Liver (tissue), 10 donors: ENCODE measurements at places on chromosomes 3 and 15.

DNA sequence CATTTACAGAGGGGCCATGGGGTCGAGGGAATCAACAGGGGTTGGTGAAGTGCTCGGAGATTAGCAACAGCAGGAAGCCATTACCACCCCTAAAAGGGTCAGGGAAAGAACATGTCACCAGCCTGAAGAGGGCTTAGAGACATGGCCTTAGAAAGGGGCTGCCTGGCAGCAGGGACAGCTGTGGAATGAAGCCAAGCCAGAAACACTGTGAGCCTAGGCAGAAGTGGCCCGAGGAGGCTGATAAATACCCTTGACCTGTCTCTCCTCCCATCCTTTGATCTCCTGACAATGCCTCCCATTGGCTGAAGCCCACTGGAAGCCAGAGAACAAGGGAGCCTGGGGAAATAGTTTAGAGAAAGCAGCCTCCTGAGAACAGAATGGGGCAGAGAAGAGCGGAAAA is 31.4 kb downstream of the GPD1L start:
- no peak for DNase-seq

GRCh38 chr3:55445551-55445950 is 41.6 kb downstream of the WNT5A start:
- DNase-seq = peak; percentile 41

- DNase-seq = peak; percentile 90
Observed at GRCh38 chr15:63487076-63487757, 17.2 kb upstream of the USP3 start.

DNA sequence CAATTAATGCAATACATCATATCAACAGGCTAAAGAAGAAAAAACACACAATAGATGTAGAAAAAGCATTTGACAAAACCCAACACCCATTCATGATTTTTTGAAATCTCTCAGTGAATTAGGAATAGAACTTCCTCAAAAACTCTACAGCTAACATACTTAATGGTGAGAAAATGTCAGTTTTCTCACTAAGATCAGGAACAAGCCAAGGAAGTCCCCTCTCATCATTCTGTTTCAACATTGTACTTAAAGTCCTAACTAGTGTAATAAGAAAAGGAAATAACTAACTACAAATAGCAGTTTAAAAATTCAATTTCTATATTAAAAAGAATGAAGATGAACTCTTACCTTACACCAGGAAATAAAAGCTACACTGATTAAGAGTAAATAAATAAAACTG is 77.8 kb downstream of the DCLK3 start:
- no peak for DNase-seq

- DNase-seq = no peak
Observed at GRCh38 chr3:161264852-161265251, 43.7 kb downstream of the NMD3 start.
